ENCODE measurements at places on chromosomes 4 and X. TPM values are rescaled to one million over a fixed set of nuclear protein-coding genes. Genes with fewer than 3 reads are reported as not detected.

- DNase-seq: no peak
Observed at GRCh38 chrX:148380650-148381561, 119.5 kb upstream of the AFF2 start.

DNA sequence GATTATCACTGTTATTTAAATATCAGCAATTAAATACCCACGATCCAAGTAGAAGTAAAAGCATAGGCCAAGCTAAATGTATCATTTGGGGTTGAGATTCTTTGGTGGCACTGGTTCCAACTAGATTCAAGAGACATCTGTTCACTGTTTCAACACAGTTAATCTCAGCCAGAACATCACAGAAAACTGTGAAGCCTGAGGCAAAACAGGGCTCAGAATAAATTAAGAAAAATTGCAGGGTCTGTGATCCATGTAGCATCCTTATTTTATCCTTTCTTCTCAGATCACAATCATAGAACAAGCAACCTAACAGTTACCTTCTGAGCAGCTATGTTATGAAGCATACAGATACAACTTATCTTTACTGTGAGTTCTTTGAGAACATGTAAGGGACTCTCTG lies 23.7 kb downstream of the YTHDC1 start:
- no peak for DNase-seq

DNA sequence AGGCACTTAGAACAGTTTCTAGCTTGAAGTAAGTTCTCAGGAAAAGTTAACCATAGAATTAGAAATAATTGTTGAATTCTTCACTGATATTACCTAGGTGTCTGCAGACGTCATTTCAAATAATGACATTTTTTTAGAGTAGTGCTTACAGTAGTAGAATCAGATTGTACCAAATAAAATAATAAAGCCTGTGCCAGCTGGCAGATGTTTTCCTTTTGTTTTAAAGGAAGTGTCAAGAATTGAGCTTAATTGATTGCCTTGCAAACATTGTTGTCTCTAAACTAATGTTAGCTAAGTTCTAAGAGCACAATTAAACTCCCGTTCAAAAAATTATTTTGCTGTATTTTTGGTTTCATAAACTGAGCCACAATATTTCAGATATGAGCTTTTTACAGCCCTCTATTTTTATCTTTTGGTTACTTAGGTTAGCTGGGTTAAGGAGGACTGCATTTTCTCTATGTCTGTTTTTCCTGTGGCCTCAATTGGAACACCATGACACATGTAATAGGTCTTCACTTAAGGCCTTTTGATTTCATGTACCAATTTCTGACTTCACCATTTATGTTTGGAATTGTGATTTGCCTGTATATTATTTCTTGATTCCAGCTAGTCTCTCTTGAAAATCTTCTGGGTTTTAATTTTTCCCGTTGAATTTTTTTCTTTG lies 64.2 kb downstream of the DCUN1D4 start:
- DNase-seq: no peak

DNA sequence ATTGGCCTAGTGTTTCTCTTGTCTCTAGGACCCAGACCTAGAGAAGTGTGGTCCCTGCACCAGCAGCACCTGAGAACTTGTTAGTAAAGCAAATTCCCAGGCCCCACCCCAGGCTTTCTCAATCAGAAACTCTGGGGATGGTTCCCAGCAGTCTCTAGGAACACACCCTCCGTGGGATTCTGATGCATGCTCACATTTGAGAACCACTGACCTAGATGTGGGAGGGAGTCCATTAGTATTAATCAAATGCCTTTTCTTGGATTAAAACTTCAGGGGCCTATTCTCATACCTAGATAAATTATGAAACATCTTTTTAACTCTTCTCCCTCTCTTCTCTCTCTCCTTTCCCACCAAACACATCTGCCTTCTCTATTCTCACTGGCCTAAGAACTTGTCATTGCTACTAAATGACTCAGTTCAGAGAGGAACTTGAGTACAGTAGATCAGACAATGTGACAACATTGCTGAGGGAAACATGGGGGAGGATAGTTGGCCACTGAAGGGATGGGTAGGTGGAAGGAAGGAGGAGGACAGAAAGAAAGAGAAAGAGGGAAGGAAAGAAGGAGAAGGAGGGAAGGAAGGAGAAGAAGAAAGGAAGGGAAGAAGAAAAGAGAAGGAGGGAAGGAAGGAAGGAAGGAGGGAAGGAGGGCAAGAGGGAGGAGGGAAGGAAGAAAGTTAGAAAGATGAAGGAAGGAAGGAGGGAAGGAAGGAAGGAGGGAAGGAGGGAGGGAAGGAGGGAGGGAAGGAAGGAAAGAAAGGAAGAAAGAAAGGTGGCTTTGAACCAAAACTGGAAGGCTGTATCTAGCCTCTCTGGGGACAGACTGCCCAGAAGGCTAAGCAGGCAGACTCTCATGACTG lies 132.7 kb upstream of the MAP3K15 start:
- DNase-seq: no peak

DNA sequence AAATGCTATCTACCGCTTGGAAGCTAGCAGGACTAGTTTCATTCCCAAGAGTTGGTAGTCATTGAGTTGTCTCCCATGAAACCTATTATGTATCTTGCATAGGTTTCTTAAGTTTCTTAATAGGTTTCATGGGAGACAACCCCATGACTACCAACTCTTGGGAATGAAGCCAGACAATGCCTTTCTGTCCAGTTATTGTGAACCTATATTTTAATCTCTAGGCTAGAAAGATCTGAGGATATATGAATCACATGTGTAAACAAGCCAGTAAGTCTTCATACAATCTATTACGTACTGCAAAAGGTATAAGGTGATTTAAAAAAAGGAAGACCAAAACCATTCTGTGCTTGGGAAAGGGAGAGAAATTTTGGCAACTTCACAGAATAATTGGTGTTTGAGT lies 162.6 kb downstream of the INPP4B start:
- DNase-seq: no peak

- DNase-seq: no peak
Observed at GRCh38 chrX:30612250-30612655, 34.7 kb upstream of the TASL start.

GRCh38 chr4:37615059-37615719 lies 71.0 kb downstream of the RELL1 start:
- DNase-seq: no peak

BEND2 gene
- total RNA-seq: not detected

GRCh38 chr4:69760455-69760854 lies at the start of gene SULT1B1:
SULT1B1 (minus strand) TSS chr4:69760620; CDS start chr4:69755217, 5,403 bp downstream.
- no peak for DNase-seq

GRCh38 chr4:98929341-98930267 lies 671 bp upstream of the EIF4E start:
- DNase-seq: no peak

GRCh38 chr4:155419266-155419665 lies 42.5 kb upstream of the MAP9 start:
- DNase-seq: no peak

DNA sequence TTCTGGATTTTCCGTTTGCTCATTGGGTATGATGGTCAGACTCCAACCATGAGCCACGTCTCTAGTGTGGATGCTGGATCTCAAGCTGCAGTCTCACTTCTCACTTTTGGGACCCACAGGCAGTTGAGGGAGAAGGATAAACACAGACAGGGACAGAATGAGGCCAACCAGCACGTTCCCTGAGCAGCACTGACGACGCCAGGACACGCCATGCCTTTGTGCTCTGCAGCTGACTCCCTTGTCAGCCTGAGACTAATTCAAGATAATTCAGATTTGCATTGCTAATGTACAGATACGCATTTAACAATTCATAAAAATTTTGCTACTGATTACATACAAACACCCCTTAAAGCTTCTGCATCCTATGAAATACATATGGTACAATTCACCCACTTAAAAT lies 106.5 kb downstream of the FAM193A start:
- DNase-seq: no peak

GRCh38 chr4:55291227-55291640 lies 54.8 kb upstream of the SRD5A3 start:
- DNase-seq: no peak

DNA sequence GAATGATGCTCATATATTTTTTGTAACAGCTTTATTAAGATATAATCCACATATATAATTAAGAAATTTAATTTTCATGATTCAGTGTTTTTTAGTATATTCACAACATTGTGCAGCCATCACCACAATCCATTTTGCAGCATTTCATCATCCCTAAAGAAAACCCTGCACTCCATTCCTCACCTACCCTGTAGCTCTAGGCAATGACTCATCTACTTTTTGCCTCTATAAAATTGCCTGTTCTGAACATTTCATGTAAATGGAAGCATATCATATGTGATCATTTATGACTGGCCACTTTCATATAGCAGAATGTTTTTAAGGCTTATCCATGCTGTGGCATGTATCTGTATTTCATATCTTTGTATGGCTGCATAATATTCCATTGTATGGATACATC lies 339.9 kb downstream of the MAPK10 start:
- DNase-seq: no peak

GRCh38 chr4:155187989-155188388 lies 20.4 kb upstream of the NPY2R start:
- no peak for DNase-seq

MAGEC2 gene
- total RNA-seq: not detected

DNA sequence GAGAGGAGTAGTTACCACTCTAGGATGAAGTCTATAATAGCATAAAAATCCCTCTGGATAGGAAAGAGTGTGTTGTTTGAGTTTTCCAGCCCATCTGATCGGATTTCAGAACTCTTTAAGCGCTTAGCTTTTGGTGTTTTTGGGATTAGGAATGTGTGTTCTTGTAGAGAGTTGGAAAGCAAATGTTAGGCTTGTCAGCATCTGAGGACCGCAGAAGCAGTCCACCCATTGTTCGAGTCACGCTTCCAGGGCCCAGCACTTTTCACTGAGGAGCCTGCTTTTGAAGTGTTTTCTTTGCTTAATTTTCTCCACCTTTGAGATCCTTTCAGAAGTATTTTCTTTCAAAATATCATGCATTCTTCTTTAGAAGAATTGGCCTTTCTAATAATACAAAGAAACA lies 306.2 kb downstream of the TENM3 start:
- DNase-seq: no peak

FRAS1 gene
- 0.89 TPM for total RNA-seq

GRCh38 chr4:129344058-129344457 lies 248.1 kb downstream of the C4orf33 start:
- DNase-seq: no peak

GRCh38 chrX:11750694-11751093 lies 7.3 kb upstream of the MSL3 start:
- DNase-seq: no peak

DNA sequence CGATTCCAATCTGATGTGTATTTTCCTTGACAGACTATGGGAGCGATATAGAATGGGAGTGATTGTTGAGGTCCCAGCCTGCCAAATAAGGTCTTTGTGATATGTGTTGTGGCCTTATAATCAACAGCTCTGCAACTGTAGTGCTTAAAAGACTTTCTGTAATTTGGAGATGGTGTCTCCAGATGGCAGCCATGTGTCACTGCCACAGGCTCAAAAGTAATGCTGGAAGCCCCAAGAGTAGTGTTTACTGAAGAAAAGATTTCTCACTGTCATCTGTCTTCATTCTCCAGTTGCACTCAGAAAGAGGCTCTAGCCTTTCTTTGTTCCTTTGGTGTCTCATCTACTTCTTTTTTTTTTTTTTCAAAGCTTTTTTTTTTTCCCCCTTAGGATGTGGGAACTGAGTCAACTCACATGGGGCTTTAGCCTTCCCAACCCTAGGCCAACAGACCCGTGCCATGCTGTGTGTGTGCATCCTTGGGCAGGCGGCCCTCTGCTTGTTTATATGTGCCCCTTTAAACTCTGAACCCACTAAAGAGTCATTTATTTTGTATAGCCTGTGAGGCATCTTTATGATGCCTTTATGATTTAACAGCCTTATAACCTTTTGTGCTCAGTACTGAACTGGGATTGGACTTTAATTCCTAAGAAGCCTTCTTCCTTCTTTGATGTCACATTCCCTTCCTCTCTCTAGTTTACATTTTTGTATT lies 15.6 kb downstream of the SRPX2 start:
- no peak for DNase-seq

SRPX gene
- 48.0 TPM for total RNA-seq

- DNase-seq: no peak
Observed at GRCh38 chr4:11929080-11929479, 500.4 kb upstream of the HS3ST1 start.

SH2D1A gene
- not detected for total RNA-seq

- no peak for DNase-seq
Observed at GRCh38 chr4:182225257-182225852, 17.8 kb upstream of the TENM3 start.

- no peak for DNase-seq
Observed at GRCh38 chr4:184415071-184415470, 59.3 kb downstream of the IRF2 start.

GRCh38 chrX:30181353-30181752 lies 34.0 kb upstream of the MAGEB2 start:
- DNase-seq: no peak

GRCh38 chr4:7384003-7384928 lies 50.5 kb downstream of the PSAPL1 start:
- DNase-seq: peak; percentile 78

- DNase-seq: no peak
Observed at GRCh38 chr4:64417974-64418373, 8.7 kb upstream of the TECRL start.

DNA sequence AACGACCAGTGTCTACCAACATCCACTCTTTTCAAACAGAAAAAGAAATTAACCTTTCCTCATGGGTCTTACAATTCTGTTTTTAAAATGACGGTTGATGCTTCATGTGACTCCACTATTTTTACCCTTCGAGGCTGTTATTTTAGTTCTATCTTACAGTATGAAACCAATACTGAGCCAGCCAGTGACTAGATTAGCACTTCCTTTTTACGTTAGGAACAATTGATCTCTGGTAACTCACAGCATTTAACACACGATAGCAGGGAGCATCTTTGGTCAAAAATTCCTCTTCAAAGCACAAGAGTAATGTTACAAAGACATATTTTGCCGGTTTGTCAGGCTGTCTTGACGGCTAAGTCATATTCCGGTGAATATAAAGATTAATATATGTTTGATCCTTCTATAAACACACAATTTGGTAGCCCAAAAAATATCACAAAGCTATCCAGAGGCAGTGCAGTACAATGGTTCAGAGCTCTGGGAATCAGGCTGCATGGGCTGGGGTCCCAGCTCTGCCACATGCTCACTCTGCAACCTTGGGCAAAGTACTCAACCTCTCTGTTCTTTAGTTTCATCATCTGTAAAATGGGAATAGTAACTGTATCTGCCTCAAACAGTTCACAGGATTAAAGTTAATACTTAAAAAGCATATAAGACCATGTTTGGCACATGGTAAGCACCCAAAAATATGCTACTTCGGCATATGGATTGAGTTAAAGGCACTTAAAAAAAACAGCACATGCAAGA lies 62.9 kb upstream of the TXK start:
- no peak for DNase-seq

DNA sequence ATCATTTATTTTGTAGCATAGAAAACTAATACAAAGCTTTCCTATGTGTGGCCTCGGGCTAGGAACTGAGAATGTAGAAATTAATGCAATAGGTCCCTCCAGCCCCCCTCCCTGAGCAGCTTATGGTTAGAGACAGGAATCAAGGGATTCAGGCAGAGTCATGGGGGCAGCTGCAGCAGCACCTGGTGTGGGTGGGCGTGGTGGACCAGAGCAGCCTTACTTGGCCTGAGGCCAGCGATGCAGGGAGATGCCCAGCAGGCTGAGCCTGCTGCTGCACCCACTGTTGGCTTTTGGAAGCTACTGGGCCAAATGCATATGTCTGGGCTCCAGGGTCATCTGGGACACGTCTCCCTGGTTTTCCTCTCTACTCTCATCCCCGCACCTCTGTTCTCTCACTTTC lies 74.0 kb downstream of the STK32B start:
- no peak for DNase-seq
